Purkinje cell (primary cell): ENCODE measurements at places on chromosomes 6 and 20. TPM values are rescaled to one million over a fixed set of nuclear protein-coding genes. Genes with fewer than 3 reads are reported as not detected.

Gene SNRNP48
- polyA plus RNA-seq = 4.2 and 6.1 TPM in 2 replicates

Gene DSP
- 0.28 TPM in 1 of 2 replicates, not detected in the other for polyA plus RNA-seq

Gene NQO2
- polyA plus RNA-seq = 65.0 and 96.8 TPM in 2 replicates

Gene WFDC2
- polyA plus RNA-seq = 4.3 and 6.1 TPM in 2 replicates

Gene MOG
- 1.7 and 2.1 TPM in 2 replicates for polyA plus RNA-seq
